GOT3 (cell line): ENCODE measurements at places on chromosomes 6 and 20.

GRCh38 chr20:37007898-37008649 lies 56.6 kb upstream of the SAMHD1 start:
- no peak for DNase-seq

DNA sequence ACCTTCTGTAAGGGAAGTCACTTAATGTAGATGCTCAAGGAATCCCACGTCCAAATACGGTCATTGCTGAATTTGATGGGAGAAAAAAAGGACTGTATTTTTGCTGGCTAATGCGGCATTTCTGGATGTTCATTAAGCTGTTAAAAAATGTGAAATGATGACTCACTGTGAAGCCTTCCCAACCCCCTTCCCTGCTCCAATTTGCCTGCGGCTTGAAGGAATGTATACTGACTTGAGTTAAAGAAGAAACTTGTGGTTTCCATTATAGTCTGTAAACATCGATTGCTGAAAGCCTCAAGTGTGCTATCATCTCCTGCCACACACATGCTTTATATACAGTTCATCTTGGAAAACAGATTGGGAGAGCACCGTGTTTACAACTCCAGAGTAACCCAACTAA lies 249.1 kb upstream of the JAG1 start:
- DNase-seq, result no peak

DNA sequence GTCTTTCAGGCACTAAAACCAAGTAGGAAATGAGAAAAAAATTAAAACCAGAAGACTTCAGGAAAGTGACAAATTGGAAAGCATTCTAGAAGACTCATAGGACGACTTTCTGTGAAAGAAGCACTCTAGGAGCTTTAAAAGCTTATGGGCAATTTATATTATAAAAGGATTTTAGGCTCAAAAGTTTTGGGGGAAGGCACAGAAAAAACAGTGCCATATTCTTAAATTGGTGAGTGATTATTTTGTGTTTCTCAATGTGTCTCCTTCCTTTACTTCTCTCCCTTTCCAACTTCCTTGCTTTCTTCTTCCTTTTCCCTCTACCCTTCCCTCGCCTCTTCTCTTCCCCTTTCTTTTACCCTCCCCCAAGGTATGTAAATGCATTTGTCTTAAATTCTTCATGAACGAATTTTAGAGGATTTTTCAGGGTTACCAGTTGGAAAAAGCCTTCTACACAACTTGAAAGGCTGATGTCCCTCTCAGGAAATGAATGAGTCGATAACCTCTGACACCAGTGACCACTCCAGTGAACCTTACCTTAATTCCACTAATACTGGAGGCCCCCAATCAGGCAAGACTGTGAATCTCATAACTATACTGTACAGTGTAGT lies 2.6 kb upstream of the LIN28B start:
- no peak for DNase-seq

DNA sequence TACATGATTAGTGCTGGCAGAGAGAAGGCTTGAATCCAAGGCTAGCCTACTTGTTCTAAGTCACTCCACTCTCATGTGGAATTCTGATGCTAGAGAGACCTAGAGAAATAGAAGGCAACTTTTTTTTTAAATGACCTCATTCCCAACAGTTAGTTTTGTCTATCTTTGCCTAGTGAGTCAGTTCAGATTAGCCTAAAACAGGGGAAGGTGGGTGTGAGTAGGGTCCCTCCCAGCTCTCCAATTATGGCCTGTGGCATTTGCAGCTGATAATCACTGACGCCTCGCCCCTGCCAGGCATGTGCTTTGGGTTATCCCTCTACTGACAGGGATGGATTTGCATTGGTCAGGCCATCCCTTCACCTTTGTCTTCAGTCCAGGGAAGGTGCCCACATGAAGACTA lies 13.6 kb downstream of the TXLNB start:
- no peak for DNase-seq

DNA sequence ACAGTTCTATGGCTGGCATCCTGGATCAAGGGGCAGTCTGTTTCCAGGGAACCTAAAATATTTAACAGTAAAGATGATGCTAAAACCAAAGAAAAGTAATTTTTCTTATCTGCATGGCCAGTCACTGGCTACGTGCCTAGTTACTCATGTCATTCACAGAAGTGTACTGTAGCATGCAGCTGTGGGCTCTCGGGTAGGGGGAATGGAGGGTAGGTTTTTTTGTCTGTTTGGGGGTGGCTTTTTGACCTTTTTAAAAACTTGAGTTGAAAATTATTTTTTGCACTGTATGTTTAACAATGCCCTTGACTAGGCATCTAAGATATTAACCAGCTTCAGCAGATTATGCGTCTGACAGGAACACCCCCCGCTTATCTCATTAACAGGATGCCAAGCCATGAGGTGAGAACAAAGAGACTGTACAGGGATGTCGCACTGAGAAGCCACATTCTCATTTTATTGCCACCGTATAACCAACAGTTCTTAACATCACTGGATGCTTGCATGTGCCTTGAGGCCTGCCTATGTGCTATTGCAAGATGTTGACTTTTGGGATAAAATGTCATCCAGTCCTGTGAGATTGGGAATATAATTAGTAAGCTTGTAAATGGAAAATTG lies 30.3 kb upstream of the MAPK13 start:
- no peak for DNase-seq

DNA sequence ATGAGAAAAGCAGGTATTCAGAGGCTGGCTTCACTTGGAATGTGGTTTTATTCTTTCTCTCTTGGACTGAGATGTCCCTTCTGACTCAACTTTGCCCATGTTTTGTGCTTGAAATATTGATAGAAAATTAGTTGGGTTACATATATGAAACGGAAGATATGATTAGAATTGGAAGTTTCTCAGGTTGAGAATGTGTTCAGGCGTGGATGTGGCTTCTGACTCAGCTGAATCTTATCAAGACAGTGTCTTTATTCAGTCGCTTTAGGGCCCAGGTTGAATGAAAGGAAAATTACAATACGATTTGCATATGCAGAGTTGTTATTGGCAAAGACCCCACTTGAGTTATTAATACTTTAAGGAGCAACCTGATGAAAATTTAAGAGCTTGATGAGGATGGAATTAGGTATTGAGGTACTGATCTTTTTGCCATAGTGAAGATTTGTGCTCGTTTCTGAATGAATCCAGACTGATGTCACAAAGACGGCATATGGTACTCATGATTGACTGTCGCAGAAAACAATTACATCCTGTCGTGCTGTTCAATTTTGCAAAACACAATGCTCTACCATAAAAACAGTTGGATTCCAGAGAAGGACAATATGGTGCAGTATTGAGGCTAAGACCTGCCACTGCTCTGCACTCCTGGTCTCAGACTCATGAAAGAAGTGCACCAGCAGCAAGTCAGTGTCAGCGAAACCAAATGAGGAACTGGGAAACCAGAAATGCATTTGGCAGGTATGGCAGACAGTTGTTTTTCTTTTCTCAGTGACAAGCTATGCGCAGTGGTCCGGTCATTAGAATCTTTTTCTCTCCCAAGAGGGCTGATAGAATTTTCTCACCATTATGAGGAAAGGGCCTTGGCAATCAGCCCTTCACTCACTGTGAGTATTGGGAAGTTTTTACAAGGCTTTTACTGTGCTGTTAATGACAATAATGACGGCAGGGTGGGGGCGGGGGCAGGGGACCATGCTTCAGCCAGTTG lies 158.3 kb downstream of the DOK5 start:
- no peak for DNase-seq

GRCh38 chr20:47117773-47118172 lies 223.1 kb downstream of the EYA2 start:
- DNase-seq, result no peak

- DNase-seq, result no peak
Observed at GRCh38 chr20:13870170-13870748, 85.4 kb downstream of the NDUFAF5 start.

DNA sequence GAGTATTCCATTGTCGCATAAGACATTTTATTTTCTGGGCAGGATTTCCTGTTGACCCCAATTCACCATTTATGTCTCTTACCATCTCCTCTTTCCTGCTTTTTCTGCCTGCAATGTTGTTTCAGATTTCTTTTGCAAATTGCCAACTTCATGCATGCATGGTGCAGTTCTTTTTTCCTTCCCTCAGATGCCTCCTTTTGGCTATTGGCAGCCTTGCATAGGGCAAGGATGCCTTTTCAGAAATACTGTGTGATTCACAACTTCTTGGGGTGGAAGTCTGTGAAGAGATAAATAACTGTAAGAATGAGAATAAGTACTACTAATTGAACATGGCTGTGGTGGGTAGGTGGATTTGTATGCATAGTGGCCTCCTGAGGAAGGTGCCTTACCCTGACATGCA lies 116.7 kb downstream of the SOX4 start:
- no peak for DNase-seq
